ENCODE measurements at places on chromosomes 2 and 18.
A peak's percentile ranks its signal among the peaks of the same experiment; 100 is the strongest.

DNA sequence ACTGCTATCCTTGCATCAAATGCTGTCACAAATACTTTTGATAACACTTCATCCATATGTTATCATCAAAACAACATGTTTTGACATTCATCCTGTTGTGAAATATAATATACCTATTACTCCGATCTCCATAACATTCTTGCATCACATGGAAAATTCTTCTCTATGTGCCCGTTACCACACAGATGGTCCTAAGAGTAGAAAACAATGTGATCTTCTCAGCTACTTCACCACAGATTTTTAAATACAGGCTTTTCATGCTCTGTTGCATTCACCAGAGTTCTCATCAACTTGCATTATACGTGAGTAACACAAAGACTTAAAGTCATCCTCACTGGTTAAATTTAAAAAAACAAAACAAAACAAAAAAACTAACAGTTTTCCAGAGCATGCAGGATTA lies 1603.3 kb upstream of the ZEB2 start:
- DNase-seq: no peak

DNA sequence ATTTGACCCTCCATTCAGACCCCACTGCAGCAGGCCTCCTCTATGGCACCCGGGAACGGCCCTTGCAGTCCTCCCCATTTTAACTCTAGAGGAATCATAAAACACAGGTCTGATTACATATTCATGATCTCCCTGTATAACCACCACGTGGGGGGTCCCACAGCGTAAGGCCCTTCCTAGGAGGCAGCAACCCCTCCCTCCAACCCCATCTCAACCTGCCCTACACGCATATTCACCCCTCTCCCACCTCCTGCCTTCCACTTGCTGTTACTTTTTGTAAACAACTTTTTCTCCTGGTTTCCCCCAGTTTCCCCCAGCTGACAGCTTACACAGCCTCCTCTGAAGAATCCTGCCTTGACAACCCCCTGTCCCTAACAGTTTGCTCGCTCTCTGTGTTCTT lies 85.1 kb upstream of the FOXI3 start:
- DNase-seq: no peak

GRCh38 chr2:110854355-110855081 lies 122.1 kb downstream of the ACOXL start:
- DNase-seq: no peak

- DNase-seq: no peak
Measured at GRCh38 chr2:204705243-204705932, 160.1 kb downstream of the PARD3B start.

GRCh38 chr2:221677688-221678087 lies 105.6 kb upstream of the EPHA4 start:
- DNase-seq: no peak

DNA sequence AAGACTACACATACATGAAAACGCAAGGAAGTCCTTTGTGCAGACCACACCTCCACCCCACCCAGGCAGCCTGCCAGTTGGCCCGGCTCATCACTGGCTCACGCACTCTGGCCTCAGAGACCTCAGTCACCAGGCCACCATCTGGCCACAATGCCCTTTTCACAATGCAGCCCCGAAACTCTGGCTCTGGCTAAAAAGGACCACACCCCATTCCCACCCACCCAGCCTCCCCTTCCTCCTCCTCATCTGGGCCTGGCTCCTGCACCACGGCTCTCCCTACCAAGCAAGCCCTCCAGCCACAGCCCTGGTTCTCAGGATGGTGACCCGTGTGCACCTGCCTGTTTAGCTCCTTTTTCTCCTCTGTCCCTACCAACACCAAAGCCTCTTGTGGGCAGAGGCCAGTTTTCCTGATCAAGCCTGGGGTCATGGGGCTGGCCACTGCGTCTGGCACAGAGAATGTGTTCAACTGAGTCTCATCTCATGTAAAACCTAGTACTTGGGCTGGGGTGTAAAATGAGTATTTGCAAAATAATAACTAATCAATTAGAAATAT lies 7.4 kb downstream of the HDAC4 start:
- peak; percentile 51 for DNase-seq

- DNase-seq: peak; percentile 97
Measured at GRCh38 chr18:11500153-11501122, 109.0 kb upstream of the SLC35G4 start.

GRCh38 chr18:2850816-2851215 lies 4.0 kb downstream of the EMILIN2 start:
- no peak for DNase-seq

- DNase-seq: no peak
Measured at GRCh38 chr2:35199298-35199697, 1156.3 kb upstream of the CRIM1 start.

DNA sequence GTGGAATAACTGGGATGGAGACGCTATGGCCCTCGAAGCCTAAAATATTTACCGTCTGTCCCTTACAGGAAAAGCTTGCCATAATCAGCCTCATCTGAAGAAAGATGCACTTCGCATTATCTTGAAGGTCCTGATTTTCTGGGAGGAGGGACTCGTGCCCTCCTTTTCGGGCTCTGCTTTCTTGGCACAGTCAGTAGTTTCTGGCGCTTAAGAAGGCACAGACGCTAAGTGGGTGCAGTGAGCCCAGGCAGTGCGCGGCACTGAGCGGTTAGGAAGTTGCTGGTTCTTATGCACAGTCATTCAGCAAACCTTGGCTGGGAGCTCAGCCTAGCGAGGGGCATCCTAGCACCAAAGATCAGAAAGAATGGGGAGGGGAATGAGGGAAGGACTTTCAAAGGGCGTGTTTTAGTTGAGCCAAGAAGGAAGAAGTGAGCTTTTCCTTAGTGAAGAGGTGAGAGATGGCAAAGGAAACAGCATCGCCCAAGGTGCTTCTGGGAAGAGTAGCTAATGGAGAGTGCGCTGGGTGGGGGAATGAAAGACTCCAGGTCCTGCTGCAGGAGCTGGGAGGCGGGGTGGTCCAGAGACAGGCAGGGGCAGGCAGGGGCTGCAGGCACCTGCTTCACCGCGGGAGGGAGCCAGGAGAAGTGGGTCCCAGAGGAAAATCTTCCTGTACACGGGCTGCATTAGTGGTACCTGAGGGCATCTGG lies 64.1 kb downstream of the ZCCHC2 start:
- DNase-seq: no peak

GRCh38 chr2:215970425-215970824 lies 42.9 kb downstream of the MREG start:
- DNase-seq: no peak

GRCh38 chr2:59706729-59707128 lies 846.7 kb downstream of the BCL11A start:
- no peak for DNase-seq

GRCh38 chr2:65357095-65357958 lies 75.1 kb downstream of the SPRED2 start:
- no peak for DNase-seq

DNA sequence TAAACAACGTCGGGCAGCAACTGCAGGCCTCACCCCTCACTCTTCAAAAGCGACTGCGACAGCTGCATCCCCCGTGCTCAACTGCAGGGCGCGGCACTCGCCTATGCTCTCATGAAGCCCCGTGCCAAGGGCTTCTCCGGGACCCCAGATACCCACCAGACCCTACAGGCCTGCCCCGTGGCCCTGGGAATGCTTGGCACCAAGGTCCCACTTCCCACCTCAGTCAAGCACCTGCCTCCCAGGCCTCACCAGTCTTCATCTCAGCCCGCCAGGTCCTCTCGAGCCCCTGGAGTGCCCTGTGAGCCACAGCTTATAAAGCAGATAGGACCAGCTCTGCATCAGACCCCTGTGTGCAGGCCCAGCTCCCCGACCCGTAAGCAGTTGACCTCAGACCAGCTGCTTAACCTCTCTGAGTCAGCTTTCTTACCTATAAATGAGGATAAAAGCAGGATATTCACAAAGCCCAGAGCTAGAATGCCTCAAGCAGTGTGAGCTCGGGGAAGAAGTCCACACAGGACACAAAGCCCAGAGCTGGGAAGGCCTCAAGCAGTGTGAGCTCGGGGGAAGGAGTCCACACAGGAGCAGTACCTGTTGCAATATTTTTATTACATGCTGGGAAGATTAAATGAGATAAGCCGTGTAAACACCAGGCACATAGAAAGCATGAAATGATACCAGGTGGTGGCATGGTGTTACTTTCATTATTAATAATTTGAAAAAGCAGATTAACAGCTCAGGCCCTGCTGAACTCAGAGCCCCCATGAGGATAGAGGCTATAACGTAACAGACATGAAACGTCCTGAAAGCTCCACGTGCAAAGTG lies 96.9 kb downstream of the HDAC4 start:
- DNase-seq: peak; percentile 66

DNA sequence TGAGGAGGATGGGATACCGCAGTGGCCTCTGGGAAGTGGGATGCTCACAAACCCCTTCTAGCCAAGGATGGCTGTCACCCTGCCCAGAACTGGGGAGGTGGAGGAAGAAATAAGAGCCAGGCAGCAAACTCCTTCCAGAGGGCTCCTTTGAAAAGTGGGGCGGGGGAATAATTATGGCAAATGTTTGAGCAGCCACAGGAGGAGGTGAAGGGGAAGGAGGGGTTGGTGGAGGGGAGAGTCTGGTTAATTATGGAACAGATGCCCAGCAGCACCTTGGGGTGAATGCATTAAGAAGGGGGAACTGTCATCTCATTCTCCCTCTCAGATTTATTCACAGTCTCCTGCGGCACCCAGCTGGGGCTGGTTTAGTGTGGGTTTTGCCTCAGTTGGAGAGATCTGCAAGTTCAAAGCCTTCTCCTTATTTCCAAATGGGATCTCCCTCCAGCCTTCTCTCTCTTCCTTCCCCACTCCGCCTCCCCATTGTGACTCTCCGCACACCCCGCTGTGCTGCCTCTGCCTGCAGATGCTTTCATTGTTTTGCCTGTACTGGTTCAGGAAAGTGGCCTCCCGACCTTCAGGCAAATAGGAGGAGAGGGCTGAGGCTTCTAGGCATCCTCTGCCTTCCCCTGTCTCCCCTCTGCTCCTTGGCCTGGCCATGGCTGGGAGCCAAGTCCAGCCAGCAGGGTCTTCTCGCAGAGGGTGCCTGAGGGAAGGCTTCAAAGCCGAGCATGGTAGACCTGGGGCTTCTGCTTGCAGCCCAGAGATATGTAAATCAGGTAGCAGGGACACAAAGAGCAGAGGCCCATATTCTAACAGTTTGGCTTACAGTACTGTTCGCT lies 457.2 kb upstream of the MEX3C start:
- no peak for DNase-seq

DNA sequence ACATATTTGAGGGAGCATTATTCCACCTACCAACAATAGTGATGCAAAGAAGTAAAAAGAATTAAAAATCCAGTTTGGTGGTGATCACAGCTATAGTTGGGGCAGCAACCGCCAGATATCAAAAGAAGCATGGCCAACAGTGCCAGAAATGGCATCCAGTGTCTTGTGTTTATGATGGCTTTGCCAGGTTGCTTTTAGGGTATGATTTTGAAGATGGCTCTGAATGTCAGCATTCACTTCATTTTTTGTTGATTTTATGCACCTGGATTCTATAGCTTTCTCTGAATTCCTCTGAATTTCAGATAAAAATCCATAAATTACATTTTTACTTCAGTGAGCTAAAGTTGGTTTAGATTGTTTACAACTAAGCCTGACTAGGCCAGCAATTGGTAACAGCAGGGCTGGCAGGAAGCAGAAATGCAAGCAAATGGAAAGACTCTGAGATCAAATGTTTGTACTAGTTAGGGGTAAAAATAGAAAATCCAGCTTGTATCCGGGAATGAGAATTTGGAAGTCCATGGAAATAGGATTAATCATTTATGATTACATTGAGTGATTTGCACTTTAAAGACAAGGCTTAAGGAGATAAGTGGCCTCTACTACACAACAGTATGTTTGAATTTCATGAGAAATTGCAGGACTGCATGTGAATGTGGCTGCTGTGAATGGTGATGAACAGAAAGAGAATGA lies 40.4 kb downstream of the COL3A1 start:
- DNase-seq: peak; percentile 36

DNA sequence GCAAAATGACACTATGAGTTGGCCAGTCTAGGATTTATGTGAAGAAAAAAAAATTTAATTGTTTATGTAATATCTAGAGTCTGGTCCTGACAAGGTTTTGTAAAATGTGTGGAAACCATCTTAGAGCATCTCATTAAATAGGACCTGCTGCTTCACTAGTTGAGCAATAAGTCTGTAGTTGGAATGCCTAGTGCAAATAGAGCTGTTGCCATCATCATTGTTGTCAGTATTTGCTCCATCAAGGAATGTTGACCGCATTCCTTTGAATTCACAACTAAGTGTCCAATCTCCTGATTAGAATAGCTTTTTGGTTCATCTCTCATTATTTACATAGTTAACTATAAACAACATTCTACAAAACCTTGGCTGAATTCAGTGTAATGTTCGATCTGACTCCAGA lies 32.2 kb upstream of the RPE start:
- no peak for DNase-seq

GRCh38 chr2:144330951-144331673 lies 188.8 kb downstream of the ZEB2 start:
- no peak for DNase-seq

- peak; percentile 92 for DNase-seq
Measured at GRCh38 chr2:86352727-86353221, 15.3 kb upstream of the REEP1 start.

DNA sequence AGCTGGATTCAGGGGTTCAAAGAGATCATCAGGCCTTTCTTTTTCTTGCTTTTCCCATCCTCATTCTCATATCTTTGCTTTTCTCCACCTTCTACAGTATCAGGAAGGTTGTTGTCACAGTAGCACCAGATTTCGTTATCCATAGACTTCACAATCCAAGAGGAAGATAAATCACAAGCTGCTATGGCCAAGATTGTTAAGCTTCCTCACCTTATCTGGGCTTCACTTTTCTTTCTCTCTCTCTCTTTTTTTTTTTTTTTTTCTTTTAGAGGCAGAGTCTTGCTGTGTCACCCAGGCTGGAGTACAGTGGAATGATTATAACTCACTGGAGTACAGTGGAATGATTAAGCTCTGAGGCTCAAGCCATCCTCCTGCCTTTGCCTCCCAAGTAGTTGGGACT lies 93.5 kb downstream of the TTC27 start:
- no peak for DNase-seq

DNA sequence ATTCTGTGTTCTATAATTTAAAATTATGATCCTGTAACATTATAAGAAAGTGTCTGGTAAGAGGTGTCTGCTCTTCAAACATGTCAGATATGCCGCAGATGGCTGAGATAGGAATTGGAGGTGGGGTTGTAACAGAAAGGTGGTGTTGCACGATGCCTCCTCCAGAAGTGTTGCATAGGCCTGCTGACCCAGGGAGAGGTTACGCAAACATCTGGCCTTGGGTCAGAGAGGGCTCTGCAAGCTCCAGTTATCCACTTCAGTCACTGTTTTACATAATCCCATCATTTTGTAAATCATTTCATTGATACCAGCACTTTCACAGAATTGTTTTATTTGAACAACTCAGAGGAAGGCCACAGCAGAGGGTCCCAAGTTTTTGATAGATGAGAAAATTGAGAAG lies 256.5 kb downstream of the OSR1 start:
- no peak for DNase-seq

GRCh38 chr2:220279372-220279771 lies 651.9 kb downstream of the SLC4A3 start:
- DNase-seq: no peak

- no peak for DNase-seq
Measured at GRCh38 chr2:44836174-44836573, 105.3 kb upstream of the SIX3 start.

GRCh38 chr18:75363446-75364225 lies 63.9 kb downstream of the SMIM21 start:
- DNase-seq: no peak

Measured in myocyte (in vitro differentiated cells).